ENCODE measurements at places on chromosomes 12 and 14.

GRCh38 chr14:72790887-72791566 is 102.9 kb downstream of the DPF3 start:
- no peak for DNase-seq

GRCh38 chr12:49187184-49187583 is 1.7 kb downstream of the TUBA1A start:
- no peak for DNase-seq

DNA sequence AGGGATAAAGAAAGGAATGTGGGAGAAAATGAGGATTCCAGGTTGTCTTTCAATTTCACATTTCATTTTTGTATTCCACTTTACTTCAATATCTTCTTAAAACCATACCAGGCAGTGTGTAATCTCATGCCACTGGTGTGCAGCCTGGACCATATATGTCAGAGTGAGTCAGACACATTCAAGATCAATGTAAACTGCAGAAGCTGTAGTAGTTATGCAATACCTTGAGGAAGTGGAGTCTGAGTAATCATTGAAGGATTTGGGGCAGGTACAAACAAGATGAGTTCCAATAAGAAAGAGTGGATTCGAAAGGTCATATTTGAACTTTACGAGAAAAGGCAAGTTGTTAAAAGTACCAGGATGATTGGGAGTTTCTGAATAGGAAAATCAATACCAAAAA is 14.1 kb downstream of the PLCZ1 start:
- DNase-seq = no peak

- no peak for DNase-seq
Measured at GRCh38 chr12:120214626-120215356, 13.9 kb upstream of the RPLP0 start.

- DNase-seq = no peak
Measured at GRCh38 chr12:21774358-21775132, at the start of gene KCNJ8. Gene KCNJ8, minus strand, starts transcription at chr12:21774706. Its CDS starts 1,090 bp downstream, at chr12:21773616.

DNA sequence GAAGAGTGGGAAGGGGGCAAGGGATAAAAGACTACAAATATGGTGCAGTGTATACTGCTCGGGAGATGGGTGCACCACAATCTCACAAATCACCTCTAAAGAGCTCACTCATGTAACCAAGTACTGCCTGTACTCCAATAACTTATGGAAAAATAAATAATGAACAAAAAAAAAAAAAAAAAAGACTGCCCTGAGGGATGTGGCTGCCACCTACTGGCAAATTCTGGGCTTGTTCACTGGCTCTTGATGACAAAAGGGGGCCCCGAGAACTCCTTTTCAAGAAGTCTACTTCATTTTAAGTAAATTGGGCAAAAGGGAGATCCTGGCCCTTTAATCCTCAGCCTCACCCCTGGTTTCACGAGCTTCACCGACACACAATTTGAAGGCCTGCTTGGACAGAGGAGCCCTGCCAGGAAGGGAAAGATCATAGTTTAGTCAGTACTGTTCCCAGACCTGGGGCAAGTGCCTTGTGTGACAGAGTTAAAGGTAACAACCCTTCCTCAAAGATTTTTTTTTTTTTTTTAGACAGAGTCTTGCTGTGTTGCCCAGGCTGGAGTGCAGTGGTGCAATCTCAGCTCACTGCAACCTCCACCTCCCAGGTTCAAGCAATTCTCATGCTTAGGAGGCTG is 26.1 kb upstream of the STAC3 start:
- no peak for DNase-seq

GRCh38 chr12:78181544-78182162 is 351.0 kb downstream of the NAV3 start:
- DNase-seq = no peak

DNA sequence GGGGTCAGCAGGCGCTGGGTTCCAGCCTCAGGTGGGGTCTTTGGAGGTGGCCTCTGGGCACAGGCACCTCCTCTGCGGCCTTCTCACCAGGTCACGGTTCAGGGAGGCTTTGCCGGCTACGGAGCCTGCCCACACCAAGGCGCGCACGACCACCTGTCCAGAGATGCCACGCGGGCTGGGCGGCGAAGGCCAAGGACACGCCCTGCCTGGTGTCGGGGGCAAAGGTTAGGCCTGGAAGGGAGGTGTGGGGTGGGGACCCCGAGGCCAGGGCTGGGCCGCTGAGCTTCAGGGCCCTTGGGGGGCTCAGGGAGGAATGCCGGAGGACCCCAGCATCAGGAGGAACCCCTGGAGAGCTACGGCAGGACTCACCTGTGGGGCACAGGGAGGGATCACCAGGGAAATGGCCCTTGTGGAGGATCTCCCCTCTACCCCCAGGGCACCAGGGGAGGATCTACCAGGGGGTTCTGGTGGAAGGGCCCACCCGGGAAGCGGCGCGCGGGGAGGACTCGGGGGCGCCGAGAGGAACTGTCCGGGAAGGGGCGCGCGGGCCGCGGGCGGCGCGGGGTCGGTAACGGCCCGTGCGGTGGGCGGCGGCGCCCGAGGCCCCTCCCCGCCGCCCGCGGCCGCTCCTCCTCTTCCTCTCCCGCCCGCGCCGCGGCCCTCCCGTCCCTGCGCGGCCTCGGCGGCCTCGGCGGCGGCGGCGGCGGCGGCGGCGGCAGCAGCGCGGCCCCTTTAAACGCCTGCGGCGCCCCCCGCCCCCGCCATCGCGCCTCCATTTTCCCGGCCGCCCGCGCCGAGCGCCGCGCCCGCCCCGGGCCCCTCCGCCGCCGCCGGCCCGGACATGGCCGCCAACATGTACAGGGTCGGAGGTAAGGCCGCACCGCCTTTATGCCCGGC is at the start of gene MTA1:
Gene MTA1, plus strand, starts transcription at position 633 of the 897 bp plus-strand sequence. Its CDS starts 209 bp downstream, at position 842.
- DNase-seq = no peak

- no peak for DNase-seq
Measured at GRCh38 chr12:29609431-29610215, 112.1 kb upstream of the OVCH1 start.
